ENCODE measurements at places on chromosomes 6 and 20.
A peak's percentile ranks its signal among the peaks of the same experiment; 100 is the strongest.

- peak; percentile 88 for DNase-seq
Measured at GRCh38 chr6:39114704-39115599, at the start of gene SAYSD1. TSS of gene SAYSD1 (minus strand) at chr6:39115186. CDS start at chr6:39115089, 97 bp downstream.

DNA sequence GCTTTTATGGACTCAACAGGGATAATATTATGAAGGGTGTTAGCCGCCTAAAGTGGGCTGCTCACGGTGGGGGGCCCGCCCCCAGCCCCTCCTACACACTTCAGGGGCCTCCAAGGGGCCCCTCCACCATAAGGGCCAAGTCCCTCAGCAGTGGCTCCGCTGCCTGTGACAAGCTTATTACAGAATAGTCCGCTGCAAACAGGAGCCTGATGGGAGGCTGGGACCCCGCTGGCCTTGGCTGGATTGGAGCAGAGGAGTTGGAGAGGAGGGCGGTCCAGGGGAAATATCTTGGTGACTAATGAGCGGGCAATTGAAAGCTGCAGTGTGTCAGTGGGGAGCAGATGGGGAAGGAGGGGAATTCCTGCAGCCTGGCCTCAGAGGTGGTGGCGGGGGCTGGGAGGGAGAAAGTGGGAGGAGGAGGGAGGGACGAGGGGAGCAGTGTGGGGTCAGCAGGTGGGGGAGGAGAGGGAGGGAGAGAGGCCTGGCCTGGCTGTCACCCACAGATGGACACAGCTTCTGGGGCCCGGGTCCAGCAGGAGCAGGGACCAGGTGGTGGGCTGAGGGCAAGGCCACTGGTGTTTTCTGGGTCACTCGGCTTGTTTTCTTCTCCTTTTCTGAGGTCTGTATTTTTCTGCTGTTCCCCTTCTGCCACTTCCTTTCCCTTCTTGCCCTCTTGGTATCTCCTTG is 57.6 kb upstream of the FOXP4 start:
- no peak for DNase-seq

DNA sequence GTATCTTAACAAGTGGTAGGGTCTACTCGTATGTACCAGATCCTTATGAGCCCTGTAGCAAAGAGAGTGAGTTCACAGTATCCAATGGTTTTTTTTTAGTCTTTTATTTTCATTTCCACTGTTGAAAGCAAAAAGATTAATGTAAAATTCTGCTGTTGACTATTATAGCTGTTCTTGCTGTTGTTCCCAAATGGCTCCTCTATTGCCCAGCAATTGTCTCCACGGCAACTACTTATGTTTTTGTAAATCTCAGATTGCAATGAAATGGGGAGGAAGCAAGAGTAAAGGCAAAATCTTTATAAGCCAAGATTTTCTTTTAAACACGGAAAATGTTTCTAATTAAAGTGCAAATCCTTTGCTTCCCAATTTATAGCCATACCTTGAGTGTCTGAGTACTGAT is 406.1 kb downstream of the EPM2A start:
- DNase-seq, result no peak

DNA sequence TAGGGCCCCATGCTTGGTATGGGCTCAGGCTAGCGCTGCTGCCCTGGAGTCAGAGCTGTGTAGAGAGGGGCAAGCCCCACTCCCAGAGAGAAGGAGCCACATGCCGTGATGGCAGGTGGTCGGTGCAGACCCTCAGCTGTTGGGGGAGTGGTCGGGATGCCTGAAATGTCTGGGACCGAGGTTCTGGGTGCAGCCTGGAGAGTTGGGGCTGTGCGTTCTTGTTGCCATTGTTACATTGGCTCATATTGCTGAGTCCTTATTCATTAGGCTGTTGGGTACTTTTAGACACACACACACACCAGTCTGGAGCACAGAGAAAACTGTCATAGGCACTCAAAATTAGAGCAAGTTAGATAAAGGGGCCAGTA is 83.9 kb downstream of the UNC5CL start:
- DNase-seq, result no peak

DNA sequence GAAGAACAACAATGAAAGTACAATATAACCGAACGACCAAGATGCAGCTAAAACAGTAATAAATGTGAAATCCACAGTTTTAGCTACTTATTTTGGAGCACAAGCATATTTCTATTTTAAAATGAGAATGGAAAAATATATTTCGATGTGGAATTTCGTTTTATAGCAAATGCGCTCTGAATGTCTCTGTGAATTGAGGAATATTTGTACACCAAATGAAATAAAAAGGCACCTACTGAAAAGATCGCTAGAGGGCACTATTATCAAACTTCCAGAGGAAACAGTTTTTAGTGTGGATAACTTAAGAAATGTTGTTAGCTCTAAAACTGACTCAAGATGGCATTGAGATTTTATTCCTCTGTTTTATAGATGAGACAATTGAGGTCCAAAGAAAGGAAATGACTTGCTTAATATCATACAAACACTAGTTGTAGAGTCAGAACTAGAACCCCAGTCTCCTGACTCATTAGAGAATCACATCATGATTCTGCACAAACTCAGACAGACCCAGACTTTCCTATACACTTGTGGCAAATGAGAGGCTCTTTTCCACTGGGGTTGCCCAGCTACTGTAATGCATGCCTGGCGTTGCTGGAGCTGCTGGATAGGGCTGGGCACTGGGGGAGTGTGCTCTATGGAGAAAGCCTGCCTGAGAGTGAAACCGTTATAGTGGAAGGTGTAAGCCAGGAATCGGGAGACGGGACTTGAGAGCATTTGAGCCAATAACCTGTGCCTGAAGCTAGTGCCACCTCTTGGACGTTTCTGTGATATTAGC is 51.9 kb downstream of the GCLC start:
- no peak for DNase-seq

- DNase-seq, result no peak
Measured at GRCh38 chr6:100506651-100507050, 41.9 kb upstream of the SIM1 start.

DNA sequence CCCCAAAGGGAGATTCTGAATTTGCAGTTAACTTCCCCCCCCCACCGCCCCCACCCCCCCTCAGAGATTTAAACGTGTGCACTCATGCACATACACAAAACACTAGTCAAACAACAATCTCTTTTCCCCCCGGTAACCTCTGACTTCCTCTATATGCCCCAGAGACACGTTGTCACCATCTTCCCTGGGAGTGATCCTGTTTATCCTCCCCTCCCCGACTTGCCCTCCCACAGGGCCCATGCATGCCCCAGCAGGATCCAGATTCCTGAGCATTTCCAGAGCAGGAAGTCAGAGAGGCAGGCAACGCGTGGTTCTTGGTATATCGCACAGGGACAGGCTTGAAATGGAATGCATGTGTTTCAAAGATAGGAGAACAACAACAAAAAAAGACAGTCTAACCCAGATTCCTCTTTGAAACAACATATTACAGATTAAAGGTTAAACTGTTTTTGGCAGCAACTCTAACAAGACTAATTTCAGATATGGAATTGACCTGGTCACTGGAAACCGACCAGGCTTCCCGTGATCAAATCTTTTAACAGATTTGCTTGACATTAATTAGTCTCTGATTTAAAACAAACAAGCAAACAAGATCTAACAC is 1.3 kb downstream of the BLCAP start:
- DNase-seq, result no peak

GRCh38 chr6:143146186-143146851 is 85.6 kb downstream of the AIG1 start:
- DNase-seq, result no peak

DNA sequence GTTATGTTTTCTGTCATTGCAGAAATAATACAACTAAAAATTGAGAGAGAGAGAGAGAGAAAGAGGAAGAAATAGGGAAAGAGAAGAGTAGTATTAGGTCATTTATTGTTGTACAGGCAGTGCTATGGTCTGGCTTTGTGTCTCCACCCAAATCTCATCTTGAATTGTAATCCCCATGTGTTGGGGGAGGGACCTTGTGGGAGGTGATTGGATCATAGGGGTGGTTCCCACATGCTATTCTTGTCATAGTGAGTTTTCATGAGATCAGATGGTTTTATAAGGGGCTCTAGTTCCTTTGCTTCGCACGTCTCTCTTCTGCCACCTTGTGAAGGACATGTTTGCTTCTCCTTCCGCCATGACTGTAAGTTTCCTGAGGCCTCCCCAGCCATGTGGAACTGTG is 677.4 kb upstream of the CHD6 start:
- no peak for DNase-seq

- no peak for DNase-seq
Measured at GRCh38 chr20:57753332-57754164, 43.7 kb upstream of the PMEPA1 start.

DNA sequence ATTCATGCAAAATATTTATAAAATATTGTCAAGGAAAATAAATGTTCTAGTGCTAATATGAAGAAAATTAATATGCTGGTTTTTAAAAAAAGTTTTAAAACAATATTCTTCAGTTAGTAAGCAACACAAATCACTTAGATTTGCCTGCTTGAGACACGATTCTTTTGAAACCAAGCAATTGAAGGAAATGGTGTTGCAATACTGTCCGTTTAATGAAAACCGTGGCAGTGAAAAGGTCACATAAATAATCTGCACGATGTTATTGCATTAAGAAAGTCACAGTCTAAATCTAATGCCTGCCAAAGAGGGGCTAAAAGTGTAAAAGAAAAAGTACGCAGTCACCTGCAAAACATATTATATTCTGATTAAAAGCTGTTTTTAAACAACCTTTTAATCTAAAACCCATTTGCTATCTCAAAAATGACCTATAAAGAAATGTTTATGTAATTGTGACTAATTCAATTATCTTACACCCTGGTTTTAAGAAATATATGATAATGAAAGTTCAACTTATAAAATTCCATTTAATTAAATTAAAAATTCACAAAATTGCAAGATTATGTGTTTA is 143.0 kb downstream of the GMDS start:
- DNase-seq, result no peak

GRCh38 chr20:9300534-9300933 is 213.9 kb upstream of the LAMP5 start:
- DNase-seq, result no peak

DNA sequence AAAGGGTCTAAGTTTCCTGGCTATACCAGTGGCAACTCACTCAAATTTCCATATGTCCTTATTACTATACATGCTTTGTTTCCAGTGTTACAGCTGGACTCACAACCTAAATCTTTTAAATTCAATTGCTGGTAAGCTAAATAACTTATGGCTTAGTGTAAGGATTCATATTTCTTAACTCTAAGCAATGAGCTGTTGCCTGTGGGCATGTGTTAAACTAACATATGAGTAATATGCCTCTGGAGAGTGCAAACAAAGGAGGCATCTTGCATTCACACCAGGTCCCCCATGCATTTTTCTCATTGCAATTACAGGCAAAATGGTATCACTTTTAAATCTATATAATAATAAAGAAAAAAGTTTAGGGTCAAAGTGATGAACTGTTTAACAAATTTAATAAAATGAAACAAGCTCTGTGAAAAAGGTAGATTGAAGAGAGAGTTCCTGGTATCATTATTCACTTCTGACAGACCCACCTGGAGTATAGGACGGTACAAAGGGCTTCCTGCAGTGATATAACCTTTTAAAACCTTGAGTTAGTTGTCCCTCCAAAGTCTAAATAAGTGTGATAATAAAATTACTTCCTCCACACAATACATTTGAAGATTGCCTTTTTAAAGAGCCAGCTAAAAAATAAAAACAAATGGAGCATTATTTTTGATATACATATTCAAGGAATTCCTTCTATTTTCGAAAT is 57.6 kb upstream of the HMGCLL1 start:
- no peak for DNase-seq

DNA sequence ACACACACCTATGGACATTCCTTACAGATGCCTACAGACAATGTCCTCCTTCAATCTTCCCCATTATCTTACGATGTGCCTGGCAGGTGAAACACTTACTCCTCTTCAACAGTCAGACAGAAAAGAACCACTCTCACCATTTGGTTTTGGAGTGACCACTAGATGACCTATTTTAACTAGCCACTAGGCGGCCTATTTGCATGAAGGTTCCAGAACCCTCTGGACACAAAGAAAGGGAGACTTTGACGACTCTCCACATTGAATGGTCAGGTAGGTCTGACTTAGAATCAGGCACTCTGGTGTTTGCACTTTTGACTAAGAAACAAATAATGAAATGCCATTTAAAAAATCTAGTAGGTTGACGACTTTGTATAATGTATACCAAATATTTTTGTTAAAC is 42.0 kb downstream of the PNLDC1 start:
- DNase-seq, result no peak

DNA sequence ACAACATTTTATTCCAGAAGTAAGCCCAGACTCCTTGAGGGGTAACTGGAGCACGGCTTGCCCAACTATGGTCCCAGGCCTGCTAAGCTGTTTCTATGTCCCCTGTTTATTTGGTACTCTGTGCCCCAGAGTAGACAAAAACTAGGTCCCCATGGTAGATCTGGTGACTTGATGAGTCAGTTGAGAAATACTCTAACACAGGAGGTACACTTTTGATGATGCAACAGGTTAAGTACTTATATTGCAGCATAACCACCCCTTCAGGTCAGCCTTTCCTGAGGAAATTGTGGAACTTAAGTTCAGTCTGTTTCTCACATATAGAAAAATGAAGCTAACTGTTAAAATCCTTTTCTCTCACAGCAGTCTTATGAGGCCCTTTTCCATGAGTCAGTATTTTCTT is 19.6 kb downstream of the TTPAL start:
- DNase-seq, result no peak

DNA sequence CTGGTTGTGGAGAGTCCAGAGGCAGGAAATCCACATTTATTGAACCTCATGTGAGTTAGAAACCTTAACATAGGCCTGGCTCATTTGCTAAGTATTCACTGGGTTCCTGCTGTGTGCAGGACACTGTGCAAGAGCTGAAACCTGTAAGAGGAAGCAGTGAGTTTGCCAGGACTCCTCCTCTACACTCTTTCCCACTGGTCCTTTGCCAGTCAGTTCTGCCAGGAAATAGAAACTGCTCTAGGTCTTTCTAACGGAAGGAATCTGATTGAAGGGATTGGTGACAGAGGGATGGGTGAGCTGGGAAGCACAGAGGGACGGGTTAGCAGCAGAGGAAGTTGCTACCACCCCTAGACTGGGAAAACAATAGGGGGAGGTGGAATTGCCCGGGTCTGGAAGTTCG is 234.2 kb upstream of the ECI2 start:
- no peak for DNase-seq

DNA sequence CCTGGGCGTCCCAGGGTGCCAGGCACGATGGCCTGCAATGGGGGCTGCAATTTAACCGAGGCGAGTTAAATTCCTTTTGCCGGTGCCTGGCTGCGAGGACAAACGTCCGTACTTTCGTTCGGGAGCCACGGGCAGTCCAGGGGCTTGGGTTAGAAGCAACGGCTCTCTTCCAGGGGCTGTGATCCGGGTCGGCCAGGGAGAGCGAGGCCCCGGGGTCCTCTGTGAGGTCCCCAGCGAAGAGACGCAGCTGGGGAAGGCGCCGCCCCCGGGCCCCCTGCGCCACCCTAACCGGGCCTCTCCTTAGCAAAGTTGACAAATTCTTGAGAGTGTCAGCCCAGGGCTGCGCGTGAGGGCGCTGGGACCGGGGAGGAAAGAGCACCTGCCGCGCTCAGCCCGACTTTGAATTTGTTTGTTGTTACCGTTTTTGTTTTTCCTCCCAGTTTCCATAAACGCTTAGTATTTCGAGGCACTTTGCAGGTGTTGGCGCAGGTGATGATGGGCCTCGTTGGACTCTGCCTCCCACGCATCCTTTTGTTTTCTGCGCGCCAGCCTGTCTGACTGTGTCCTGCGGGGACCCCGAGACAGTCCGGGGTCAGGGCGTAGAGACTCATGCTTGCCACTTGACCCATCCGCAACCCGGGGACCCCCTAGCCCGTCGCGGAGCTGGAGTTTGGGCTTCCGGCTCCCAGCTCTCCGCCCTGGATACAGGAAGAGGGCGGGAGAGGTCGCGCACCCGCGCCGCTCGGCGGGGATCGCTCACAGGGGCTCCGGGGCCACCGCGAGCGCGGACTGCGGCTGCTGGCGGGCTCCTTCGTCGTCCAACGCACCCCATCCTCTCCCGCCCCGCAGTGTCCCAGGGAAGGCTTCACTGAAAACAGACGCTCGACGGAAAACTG is 5.8 kb downstream of the OLIG3 start:
- no peak for DNase-seq
